ENCODE measurements at places on chromosomes 6 and 20.
A peak's percentile ranks its signal among the peaks of the same experiment; 100 is the strongest.

DNA sequence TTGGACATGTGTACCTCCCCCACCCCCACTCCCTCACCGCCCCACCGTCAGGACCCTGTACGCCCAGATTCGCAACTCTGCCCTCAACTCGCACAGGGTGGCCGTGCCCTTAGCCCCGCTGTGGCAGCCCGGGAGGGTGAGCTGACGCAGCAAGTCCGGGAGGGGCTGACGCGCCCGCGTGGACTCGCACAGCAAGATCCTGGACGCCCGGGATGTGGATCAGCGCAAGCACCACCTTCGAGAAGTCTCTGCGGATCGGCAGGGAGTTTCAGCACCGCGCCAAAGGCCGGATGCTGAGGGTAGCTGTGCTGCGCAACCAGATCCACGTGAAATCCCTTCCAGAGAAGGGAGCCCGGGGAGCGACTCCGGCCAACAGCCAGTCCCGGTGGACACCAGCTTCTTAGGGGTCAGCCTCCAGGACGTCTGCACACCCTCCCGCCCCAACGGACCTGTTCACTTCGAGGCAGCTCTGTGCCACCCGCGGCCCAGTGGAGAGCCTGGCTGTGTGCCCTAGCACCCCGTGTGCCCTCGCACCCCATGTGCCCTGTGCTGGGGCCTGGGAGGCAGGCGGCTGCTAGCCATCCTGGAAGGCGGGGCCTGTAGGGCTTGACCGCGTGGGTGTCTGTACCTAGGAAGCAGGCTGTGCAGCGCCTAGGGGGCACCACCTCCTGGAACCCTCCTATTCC is 6.7 kb upstream of the GJA10 start:
- no peak for DNase-seq

GRCh38 chr20:53774461-53775203 is 181.0 kb upstream of the ZNF217 start:
- peak; percentile 88 for DNase-seq

GRCh38 chr6:145729887-145730286 is 5.4 kb downstream of the EPM2A start:
- DNase-seq = no peak

- DNase-seq = peak; percentile 46
These were observed 10.5 kb upstream of the KIAA1755 start for GRCh38 chr20:38270869-38271605.

GRCh38 chr6:53264337-53264736 is 84.4 kb downstream of the ELOVL5 start:
- DNase-seq = no peak

GRCh38 chr6:56419191-56419590 is 171.8 kb upstream of the COL21A1 start:
- no peak for DNase-seq

- DNase-seq = no peak
These were observed 188.1 kb upstream of the SLC35B3 start for GRCh38 chr6:8623441-8623840.

DNA sequence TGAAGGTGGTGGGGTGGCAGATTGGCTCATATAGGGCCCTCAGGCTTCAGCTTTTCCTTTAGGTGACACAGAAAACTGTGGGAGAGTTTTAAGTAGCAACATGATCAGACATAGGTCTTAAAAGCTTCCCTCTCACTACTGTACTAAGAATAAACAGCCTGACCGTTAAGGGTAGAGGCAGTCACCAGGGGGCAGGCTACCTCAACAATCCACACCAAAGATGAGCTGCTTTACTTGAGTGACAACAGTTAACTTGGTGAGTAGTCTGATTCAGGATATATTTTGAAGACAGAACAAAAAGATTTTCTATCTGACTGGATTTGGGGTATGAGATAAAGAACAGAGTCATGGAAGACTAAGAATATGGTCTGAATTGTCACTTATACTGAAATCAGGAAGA is 193.1 kb upstream of the SHLD1 start:
- DNase-seq = peak; percentile 9

DNA sequence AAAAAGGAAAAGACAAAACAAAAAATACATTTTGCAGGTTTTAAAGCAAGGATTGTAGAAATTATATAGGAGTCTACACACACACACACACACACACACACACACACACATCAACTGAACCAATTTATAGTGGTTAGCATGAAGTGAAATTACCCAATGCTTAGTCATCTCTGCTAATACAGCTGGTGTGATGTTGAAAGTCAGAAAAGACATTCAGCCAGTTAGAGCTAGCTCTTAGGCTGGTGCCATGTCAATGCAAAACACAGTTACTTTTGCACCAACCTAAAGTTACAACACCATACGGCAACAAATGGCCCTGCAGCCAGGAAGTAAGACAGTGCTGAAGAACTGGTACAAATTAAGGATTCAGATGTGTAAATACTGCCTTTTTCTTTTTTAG is 15.2 kb downstream of the FAM210B start:
- DNase-seq = peak; percentile 70

GRCh38 chr6:35492258-35492973 is 4.5 kb downstream of the TEAD3 start:
- DNase-seq = no peak

All from epithelial cell of proximal tubule (primary cell).